ENCODE measurements at places on chromosomes 3 and 15.
A peak's percentile ranks its signal among the peaks of the same experiment; 100 is the strongest.

DNA sequence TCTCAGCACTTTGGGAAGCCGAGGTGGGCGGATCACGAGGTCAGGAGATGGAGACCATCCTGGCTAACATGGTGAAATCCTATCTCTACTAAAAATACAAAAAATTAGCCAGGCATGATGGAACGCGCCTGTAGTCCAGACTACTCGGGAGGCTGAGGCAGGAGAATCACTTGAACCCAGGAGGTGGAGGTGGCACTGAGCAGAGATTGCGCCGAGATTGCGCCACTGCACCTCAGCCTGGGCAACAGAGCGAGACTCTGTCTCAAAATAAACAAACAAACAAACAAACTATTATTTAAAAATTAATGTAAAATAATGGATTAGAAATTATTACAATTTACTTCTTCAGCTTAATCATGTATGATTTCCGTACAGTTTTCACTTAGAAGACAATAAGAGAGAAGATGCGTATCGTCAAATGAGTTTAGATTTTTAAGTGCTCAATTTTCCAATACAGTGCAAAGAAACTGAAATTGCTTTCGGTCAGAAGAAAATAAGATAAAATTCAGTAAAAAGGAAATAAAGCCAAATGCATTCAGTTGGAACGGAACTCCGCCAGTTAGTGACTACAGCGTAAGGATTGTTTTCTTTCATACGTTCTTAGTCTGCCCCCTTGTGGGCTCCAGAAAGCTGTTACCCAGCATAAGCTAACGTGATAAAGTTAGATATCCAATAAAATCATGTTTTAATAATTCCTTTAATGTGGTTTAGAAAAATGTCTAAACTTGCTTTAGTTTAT, 24.8 kb downstream of the AADAC start:
- peak; percentile 93 for DNase-seq

DNA sequence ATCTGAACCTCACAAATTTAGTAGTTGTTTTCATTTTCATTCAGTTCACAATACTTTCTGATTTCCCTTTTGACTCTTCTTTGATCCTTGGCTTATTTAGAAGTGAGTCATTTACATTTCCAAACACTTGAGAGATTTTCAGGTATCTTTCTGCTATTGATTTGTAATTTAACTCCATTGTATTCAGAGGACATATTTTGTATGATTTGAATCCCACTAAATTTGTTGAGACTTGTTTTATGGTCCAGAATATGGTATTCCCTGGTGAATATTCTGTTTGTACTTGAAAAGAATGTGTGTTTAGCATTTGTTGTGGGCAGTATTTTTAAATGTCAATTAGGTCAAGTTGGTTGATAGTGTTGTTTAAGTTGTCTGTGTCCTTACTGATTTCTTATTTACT, 29.6 kb downstream of the FAN1 start:
- no peak for DNase-seq

- DNase-seq: peak; percentile 11
Measured at GRCh38 chr15:74482661-74483060, 21.7 kb upstream of the UBL7 start.

- no peak for DNase-seq
Measured at GRCh38 chr3:71541313-71541712, 42.2 kb downstream of the FOXP1 start.

GRCh38 chr3:117165176-117165575, 455.6 kb downstream of the TUSC7 start:
- no peak for DNase-seq

- peak; percentile 66 for DNase-seq
Measured at GRCh38 chr3:139935016-139935865, at the start of gene CLSTN2. CLSTN2 (plus strand) TSS chr3:139935185.

- peak; percentile 9 for DNase-seq
Measured at GRCh38 chr3:168870892-168871291, 775.2 kb upstream of the GOLIM4 start.

GRCh38 chr3:122743581-122744120, 50.0 kb downstream of the HSPBAP1 start:
- no peak for DNase-seq

DNA sequence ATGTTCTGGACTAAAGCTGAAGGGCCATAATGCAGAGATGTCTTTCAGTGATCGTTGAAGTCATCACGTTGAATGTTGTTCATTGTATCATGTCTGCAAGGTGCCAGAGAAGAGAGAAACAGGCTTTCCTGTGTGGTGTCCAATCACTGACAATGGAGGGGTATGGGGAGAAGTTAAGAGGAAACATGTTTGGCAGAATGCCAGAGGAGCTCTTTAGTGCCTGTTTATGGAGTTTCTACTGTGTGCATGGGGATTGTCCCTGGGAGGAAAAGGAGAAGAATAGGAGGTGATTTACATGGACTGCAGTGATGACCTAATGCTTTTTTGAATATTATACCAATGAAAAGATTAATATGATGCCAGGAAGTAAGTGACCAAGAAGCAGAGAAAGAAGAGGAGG, 11.7 kb downstream of the SCAANT1 start:
- no peak for DNase-seq

- DNase-seq: no peak
Measured at GRCh38 chr15:77851086-77851485, 218.4 kb upstream of the LINGO1 start.

GRCh38 chr15:73000293-73000692, 52.0 kb upstream of the NEO1 start:
- DNase-seq: no peak

GRCh38 chr15:69666441-69666882, 213.8 kb downstream of the RPLP1 start:
- DNase-seq: peak; percentile 54

DNA sequence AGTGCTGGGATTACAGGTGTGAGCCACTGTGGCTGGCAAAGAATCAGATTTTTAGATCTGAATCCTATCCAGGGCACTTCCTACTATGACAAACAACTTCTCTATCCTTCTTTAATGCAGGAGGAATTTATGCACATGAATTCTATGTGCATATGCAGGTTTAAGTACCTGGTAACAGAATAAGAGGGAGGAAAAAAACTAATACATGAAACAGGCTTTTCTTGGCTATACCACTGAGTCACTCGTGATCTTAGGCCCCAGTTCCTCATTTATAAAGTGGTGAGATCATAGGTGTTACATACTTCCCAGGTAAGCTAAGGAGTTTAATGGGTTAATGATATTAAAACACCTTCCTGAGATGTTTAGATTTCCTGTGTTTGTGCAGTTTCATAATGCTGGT, 108.2 kb downstream of the TP63 start:
- DNase-seq: no peak

DNA sequence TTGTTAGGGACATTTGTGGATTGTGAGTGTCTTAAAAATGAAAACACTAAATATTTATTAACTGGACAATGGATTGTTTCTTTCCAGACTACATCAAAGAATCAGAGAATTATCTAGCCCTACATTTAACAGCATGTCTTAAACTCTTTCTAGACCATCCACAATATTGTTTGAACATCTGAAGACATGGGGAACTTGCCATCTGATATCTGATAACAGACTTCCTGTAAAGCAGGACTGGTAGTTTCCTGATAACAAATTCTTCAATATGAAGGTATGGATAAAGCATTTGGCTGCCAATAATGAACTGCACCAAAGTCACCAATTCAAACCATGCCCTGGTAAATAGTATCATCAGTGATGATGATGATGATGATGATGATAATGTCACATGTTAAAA, 26.2 kb upstream of the HACD2 start:
- DNase-seq: no peak

DNA sequence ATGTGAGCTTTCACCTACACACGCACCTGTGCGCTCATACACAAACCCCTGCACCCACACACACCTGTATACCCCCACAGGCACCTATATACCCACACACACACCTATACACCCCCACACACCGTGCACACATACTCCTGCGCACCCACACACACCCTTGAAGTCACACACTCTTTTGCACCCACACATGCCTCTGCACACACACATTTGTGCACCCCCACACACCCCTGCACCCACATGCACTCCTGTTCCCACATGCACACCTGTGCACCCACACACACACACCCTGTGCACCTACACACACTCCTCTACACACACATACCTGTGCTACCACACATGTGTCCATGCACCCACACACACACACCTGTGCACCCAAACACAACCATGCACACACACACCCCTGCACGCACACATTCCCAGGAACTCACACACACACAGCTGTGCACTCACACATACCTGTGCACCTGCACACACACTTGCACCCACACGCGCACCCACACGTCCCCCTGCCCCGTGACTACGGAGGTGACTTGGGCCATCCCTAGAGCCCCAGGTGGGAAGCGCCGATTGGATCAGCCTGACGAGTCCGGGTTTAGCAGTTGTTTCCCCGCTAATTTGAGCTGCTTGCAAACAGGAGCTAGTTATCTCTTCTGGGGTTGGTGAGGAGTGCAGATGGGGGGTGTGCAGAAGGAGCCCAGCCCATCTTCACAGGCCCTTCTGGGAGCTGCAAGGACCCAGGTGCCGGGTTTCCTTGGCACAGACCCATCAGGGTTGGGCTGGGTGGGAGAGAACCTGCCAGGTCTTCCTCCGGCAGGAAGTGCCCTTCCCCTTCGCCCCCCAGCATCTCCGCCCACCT, 97.8 kb downstream of the CHSY1 start:
- DNase-seq: no peak

DNA sequence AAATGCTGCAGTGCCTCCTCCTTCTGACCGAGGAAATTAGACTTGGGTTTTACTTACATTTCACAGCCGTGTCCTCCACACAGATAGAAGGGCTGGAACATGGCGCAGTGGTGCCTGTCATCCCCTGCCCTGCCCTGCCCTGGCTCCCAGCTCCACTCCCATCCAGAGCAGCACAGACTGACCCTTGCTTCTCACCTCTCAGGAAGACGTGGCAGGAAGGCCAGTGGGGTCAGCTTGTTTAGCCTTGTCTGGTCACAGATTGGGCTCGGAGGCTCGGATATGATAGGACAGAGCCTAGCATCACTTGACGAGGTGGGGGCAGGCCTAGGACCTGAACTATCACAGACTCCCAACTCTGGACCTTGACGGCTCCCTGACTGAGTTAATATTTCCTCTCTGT, 88.5 kb downstream of the LINGO1 start:
- DNase-seq: no peak

All from GM23248 (cell line).